ENCODE measurements at places on chromosomes 1 and 21.

GRCh38 chr1:201009962-201010645 lies 13.4 kb downstream of the KIF21B start:
- peak; percentile 48 for DNase-seq

GRCh38 chr1:17233675-17234320 lies 15.1 kb upstream of the PADI3 start:
- DNase-seq, result no peak

GRCh38 chr1:100752791-100753190 lies 33.2 kb downstream of the VCAM1 start:
- DNase-seq, result no peak

DNA sequence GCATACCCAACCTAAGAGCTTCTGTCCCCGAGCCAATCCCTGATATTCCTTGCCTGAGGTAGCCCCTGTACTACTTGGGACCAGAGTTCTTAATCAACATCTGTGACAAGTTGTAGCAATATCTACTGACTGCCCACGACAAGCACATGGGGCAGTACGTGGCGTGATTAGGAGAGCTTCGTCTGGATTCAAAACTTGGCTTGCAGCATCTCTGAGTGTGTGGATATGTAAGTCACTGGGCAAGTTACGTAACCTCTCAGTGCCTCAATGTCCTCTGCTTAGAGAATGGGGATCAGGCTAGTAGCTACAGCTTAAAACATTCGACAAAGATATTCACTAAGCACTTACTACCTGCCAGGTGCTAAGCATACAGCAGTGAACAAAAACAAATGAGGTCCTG lies 5.0 kb downstream of the HSPG2 start:
- DNase-seq, result no peak

DNA sequence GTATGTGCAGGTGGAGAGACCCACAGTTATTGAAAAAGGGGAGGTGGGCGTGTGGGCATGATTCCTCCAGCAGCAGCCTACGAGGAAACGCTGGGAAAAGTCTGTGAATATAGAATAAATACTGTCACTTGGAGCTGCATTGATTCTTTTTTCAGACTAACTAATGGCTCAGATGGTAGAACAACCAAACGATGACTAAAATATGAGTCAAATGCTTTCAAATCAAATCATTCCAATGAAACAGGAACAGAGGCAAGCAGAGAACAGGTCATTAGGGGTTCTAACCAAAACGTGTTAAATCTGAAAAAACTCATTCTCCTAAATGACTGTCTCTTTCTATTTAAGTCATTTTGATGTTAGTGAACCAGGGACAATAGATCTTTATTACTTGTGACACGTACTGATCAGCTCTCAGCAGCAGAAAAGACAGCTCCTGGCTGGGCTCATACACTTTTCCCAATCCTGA lies 35.1 kb upstream of the SEC16B start:
- DNase-seq, result no peak

DNA sequence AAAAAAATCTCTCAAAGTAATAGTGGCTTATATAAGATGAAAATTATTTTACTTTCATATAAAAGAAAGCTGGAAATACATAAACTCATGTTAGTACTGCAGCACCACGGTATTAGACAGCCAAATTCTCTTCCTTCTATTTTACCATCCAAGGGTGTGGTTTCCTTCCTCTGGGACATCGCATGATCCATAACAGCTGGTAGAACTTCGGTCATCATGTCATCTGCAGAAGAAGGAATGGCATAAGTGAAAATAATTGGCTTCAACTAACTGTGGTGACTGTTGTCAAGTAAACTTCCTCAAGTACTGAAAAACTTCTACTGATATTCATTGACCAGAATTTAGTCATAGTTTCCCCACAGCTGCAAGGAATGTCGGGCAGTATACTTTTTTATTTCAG lies 28.3 kb upstream of the IFI44L start:
- DNase-seq, result no peak

- no peak for DNase-seq
Measured at GRCh38 chr1:30601316-30602085, 121.9 kb downstream of the MATN1 start.

DNA sequence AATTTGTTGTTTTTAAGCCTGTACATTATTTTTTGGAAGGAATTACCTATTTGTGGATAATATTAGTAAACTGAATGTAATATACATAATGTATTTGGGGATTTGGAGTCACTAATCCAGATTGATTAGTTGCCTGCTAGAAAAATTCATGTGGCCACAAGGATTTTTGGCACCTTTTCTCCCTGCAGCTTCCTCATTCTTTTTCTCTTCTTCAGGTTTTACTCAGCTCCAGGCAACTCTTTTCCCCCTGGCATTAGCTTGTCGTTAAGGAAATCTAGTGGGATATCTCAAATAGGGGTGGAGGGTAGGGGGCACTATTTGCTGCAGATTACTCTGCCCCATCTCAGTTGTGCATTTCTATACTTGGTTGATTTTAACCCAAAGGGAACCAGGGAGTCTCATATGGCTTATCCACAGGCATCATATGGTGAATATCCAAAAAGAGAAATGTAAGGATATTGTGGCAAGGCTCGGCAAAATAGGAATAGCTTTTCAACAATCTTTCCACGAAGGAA lies 203.1 kb downstream of the NFIA start:
- DNase-seq, result no peak

GRCh38 chr1:195568389-195568788 lies 1039.9 kb downstream of the KCNT2 start:
- DNase-seq, result no peak

- DNase-seq, result no peak
Measured at GRCh38 chr1:198890214-198890930, 251.5 kb downstream of the PTPRC start.

GRCh38 chr1:188706742-188707141 lies 1770.9 kb downstream of the BRINP3 start:
- no peak for DNase-seq

- no peak for DNase-seq
Measured at GRCh38 chr1:115283681-115284146, 54.3 kb downstream of the NGF start.

- DNase-seq, result no peak
Measured at GRCh38 chr1:60516996-60517395, 443.4 kb upstream of the C1orf87 start.

DNA sequence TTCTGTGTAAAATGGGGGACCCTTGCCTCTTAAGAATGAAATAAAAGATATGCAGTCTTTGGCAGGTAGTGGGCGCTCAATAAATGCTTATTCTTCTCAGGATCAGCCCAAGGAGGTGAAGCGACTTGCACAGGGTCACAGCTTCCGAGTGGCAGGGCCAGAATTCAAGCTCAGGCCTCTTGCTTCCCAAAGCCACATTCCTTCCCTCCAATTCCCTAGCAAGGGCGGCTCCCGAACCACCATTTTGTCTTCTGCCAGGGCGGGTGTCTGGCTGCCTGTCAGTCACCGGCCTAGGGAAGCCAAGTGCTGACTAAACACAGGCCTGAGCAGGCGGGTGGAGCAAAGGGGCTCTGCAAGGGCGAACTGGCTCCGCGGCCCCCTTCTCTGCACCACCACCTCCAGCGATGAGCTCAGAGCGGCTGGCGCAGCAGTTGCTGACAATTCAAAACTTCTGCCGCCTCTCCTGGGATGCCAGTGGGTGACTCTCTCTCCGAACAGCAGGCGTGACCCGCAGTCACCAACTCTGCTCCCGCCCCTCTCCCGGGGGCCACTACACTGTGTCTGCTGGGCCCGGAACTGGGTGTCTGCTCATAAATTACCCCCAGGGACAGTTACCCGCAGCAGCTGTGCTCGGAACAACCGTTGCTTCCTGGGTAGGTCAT lies 10.8 kb downstream of the GPR3 start:
- no peak for DNase-seq

DNA sequence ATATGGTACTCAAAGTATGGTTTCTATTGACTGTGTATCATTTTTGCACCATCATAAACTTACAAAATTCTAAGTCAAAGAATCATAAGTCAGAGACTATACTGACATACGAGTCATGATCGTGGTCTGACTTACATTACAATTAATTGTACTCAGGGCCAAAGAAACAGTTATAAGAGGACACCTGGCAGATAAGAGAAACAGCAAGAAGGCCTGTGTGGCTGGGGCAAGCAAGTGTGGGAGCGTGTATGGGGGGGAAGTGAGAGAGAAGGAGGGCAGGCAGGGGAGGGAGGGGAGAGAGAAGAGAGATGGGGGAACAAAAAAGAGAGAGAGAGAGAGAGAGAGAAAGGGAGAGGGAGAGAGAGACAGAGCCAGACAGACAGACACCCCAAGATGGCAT lies 70.9 kb downstream of the RERE start:
- no peak for DNase-seq

GRCh38 chr1:231315887-231316286 lies 21.8 kb downstream of the EXOC8 start:
- no peak for DNase-seq

DNA sequence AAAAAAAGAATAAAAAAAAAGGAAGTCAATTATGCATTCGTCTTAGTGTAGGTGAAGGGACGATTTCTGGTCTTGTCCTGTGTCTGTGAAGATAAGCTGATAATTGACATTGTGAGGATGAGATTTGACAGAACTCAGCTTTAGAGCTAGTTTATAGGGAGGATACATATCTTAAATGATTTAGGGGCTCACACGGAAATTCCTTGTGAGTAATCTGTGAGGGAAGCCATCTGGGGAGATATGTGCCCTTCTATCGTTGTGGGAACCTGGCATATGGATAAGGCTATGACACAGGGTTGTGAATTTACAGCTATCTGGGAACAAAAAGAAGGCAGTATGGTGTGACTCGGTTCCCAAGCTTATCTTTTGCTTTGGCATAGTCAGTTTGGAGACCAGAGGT lies 71.1 kb downstream of the RABGAP1L start:
- no peak for DNase-seq

- no peak for DNase-seq
Measured at GRCh38 chr21:24994717-24995116, 612.6 kb downstream of the MRPL39 start.

DNA sequence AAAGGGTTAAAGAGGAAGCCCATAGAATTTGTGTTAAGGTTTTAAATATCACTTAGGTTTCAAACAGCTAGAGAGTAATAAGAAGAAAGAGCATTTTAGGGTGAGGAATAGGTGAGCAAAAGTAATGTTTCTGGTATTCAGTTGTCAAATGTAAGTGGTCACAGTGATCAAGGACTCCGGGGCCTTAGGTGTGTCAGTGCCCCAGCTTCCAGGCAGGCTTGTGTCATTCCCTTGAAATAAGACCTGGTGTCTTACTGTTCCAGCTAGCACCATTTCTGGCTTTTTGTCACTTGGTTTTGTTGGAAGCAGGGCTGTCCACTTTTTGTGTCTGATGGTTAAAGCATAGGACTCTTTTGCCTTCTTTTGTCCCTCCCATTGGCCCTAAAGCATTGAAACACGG lies 69.6 kb downstream of the DYRK1A start:
- no peak for DNase-seq

DNA sequence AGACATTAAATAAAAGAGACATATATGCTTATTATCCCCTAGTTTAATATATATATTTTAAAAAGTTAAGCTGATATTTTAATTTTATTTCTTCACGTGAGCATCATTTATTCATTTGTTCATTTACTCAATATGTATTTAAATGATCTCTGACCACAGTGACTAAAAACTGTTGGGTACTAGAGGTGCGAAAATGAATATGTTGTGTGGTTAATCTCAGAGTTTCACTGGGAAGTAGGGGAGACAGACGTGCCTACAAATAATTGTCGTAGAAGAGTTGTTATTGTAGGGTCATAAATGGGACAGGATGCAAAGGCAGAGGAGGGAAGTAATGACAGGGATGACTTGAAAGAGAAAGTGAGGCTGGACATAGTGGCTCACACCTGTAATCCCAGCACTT lies 213.0 kb upstream of the CACYBP start:
- no peak for DNase-seq

DNA sequence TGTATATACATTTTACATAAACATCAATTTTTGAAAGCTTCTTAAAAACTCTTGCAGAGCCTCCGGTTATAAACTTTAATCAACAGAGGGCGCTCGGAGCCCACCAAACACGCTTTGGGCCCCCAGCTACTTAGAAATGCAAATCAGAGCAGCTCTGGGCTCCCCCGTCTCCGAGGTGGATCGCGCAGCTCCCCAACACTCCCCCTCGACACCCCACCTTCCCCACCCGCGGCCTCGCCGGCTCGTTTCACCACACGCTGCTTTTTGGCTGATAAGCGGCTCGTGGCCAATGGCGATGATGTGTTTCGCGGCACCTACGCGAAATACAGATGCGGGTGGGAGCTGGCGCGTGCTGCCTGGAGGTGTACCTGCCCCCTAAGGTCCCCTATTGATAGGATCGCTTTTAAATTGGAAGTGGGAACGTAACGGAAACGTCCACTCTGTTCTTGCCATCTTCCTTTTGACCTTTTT lies 1.7 kb upstream of the KIF26B start:
- DNase-seq, result peak; percentile 70

DNA sequence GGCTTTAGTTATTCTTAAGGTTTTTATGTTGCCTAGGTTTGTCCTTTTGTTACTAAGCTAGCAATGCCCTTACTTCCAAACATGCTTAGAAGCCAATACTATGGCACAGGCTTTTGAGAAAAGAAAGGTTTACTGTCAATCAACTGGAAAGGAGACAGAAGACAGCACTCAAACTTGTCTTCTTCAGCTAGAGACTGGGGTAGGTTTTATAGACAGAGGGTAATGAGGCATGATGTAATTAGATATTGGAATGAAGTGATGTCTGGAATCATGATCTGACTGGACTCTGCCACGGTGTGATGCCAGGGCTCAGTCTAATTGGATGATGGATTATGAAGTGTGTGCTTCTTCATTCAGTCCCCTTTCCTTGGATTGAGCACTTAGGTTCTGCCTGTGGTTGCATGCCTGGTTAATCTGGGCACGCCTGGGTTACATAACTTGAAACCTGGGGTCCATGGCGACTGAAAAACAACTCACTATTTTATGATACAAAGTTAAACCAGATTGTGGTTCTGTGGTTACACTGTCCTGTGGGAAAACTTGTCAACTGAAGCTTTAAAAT lies 625.8 kb downstream of the BRINP3 start:
- DNase-seq, result no peak

GRCh38 chr1:6822530-6823359 lies 37.5 kb downstream of the CAMTA1 start:
- DNase-seq, result no peak

DNA sequence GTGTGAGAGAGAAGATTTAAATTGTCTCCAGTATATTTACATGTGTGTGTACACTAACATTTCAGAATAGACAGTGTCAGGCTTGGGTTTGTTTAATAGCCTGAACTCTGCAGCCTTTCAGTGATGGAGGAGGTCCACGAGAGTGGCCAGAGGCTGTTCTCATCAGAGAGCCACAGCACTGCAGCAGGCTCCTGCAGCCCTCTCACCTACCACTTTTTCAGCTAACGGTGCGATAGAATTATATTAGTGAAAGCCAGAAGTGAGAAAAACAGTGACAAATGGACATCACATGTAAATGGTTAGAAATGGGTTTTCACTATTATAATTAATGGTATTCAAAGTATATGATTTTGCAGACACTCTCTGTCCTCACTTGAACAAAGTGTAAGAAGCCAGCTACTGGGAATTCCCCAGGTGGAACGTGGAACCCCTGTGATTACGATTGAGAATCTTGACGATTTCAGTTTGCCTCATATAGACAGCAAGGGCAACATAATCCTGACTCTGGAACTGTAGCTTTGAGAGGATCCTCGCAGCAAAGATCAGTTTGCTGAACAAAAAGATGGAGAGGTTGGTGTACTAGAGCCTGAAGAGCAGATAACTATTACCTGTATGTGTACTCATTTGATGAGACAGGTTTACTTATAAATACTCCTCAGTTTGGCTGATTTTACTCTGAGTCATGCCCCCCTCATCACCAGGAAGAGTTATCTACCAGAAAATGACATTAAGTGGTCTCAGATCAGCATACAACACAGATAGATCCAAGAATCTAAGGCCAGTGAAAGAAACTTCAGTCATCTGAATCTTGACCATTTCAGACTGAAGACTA lies 31.4 kb downstream of the IFI16 start:
- DNase-seq, result no peak

GRCh38 chr1:56329970-56330369 lies 249.4 kb downstream of the PLPP3 start:
- DNase-seq, result no peak

Measured in neural crest cell (in vitro differentiated cells).